ENCODE measurements at places on chromosomes 13 and 19.

GRCh38 chr13:113638806-113639205 is 19.2 kb downstream of the ATP4B start:
- DNase-seq = no peak

DNA sequence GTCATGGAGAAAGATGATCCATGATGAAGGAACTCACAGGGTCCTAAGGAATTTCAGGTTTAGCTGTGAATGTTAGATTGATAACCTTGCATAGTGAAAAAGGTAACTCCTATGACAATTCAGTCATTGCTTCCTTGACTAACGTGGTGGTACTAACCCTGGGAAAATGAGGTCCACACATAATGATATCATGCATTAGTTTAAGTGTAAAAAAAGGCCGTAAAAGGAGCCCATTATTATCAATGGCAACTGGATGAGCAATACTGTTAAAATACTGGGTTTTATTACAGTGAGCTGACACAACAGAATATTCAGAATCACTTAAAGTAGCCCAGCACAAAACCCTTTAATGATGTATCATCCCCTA is 515.4 kb downstream of the DCT start:
- DNase-seq = no peak

- peak; percentile 38 for DNase-seq
Measured at GRCh38 chr19:47005873-47006272, 13.8 kb upstream of the NPAS1 start.

DNA sequence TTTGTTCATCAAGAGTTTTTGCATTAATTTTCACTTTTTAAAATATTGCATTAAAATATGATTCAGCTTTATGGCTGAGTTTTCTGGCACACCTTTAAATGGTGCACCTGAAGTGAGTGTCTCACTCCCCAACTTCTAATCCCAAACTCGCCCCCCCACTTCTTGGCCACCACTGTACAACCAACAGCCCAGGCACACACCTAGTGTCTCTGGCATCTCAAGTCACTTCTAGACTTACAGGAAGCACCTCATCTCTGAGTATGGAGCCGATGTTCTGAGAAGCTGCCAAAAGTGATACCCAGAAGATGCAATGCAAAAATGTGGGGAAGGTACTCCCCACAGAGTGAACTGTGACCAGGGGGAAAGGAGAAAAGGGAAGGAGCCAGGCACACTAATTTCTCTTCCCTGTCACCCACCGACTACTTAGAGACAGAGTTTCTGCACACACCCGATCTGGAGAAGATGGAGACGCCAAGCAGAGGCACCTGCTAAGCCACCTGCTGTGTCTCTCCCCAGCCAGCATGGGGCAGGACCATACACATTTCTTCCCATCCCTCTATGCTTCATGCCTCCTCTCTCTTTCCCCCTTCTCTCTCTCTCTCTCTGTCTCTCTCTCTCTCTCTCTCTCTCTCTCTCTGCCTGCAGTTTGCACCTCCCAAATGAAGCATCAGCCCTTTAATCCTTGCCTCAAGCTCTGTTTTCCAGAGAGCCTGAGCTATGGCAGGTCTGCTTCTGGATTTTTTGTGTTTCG is 155.3 kb upstream of the ZNF507 start:
- no peak for DNase-seq

DNA sequence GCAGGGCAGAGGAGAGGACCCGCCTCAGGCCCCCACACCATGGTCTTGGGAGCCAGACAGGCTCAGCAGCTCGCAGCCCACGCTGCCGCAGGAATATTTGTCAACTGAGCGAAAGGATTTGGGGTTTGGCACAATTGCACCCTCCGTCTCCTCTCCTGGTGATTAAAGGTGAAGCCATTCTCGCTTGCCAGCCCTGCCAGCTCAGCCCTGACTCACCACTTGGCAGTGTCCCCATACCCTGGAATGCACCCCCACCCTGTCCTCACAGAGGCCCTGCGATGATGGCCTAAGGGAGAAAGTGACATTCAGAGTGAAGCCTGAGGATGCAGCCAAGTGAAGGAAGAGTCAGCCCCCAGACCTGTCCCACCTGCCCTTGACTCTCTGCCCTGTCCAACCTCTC is 18.8 kb downstream of the CYTH2 start:
- DNase-seq = no peak

DNA sequence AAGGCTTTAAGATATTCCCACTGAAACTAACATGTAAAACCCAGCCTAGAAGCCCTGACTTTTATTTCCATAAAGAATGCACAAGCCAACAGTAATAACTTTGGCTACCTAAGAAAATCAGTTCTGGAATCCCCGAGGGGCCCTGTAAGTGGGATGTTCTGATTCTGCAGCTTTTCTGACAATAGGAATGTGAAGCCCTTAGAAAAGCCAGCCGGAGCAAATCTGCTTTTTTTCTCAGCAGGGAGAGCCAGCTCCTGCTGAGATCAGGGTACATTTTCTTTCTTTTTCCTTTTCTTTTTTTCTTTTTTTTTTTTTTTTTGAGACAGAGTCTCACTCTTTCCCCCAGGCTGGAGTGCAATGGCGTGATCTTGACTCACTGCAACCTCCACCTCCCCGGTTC is 8.0 kb upstream of the GARRE1 start:
- DNase-seq = no peak

DNA sequence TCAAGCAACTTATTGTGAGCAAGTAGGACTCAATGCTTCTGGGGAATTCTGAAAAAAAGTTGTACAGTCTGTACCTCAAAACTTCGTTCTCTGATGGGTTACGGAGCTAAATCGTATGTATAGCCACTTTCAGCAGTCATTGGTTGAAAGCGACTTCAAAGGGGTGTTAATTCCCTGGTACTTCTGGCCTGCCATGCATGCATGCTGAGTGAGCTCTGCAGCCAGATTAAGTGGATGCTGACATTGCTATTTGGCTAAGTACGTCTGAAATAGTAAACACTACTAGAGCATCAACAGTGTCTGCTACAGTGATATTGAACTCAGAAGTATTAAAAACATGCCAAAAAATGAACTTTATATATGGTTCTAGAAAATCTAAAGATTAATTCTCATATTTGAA is 1183.1 kb upstream of the PCDH20 start:
- DNase-seq = no peak

GRCh38 chr13:113974304-113975281 is 717 bp upstream of the C13orf46 start:
- no peak for DNase-seq

- no peak for DNase-seq
Measured at GRCh38 chr13:79625517-79625916, 144.6 kb downstream of the NDFIP2 start.

DNA sequence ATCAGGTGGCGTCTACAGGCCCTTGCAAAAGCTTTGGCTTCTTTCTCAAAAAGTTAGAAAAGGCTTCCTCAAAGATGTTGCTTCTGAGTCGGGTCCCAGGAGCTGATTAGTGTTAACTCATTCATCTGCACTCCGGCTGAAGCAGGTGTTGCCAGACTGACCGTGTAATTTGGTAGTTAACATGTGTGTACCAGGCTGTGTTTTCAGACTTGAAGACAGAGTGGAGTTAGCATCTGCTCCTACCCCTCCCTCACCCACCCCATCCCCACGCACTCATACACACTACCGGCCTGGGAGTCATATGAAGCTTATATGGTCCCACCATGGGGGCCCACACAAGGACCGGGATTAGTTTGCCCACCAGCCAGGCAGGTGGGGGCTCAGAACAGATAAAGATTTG is 111.5 kb downstream of the DNAJC15 start:
- no peak for DNase-seq

DNA sequence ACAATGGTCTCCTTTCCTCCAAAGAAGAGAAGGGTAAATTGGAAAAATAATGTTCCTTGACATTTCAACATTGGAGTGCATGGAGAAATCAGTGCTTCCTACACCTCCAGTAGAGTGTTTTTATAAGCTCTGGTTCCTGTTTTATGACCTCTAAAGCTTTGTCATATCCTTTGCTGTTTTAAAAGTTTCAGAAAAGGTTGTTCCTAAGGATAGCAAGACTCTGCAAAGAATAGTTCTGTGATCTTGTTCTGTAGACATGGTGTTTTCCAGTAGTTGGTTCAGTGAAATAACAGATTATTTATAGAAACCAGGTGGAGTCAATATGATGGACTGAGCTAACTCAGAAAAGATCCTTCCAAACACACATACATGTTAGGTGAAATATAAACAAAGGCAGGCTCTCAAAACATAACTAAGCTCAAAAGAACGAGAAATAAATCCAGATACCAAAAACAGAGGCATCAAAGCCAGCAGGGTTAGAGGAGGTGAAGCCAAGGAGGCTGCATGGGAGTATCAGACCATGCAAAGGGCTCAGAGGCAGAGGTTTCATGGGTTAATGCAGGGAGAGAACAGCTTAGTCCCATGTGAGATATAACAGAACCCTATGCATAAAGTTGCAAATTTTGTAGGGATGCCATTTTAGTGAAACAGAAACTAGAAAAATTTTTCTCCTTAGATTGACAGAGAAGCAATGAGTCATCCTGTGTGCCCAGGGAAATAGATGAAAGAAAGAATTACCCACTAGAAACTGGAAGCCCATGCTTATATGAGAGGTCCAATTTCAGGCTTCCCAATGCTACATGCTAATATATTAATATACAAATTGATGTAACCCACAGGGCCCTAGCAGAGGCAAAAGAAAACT is 44.3 kb downstream of the SHISA2 start:
- no peak for DNase-seq

DNA sequence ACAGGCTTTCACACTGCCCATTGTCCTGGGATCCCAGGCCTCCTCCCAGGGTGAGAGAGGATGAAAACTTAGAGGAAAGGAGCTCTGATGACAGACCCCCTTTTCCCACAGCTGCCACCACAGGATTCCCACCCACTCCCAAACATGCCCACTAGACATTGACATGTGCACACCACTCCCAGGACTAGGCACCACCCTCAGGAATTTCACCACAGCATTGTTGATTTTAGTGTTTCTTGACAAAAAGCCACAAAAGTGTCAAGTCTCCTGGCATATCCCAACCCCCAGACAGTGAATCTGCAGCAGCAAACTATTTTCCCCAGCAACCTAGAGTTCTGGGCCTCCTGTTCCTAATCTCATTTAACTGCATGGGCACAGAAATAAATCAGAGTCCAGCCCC is 10.1 kb downstream of the ZNF714 start:
- no peak for DNase-seq

- DNase-seq = no peak
Measured at GRCh38 chr13:37905736-37906135, 36.2 kb upstream of the TRPC4 start.

DNA sequence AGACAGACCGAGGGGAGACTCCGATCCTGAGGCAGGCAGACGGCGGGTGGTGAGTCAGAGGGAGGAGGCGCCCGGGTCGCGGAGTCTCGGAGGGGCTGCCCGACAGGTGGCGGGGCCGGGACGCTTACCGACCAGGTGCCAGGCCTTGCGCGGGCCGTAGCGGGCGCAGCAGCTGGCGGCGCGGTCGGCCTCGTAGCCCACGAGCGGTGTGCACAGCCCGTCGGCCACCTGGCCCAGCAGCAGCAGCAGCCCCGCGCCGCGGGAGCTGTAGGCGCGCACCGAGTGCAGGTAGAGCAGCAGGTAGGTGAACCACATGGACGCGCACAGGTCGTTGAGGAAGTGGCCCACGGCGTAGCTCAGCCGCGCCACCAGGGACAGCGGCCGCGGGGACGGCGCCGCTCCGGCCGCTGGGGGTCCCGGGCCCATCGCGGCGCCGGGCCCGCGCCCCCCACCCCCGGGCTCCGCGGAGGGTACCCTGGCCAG is 367 bp downstream of the MFSD12 start:
- DNase-seq = peak; percentile 72

- DNase-seq = no peak
Measured at GRCh38 chr19:11164296-11164695, 8.7 kb upstream of the SPC24 start.

- no peak for DNase-seq
Measured at GRCh38 chr13:83620530-83621220, 261.6 kb downstream of the SLITRK1 start.

GRCh38 chr19:4620675-4621074 is 18.6 kb upstream of the TNFAIP8L1 start:
- DNase-seq = no peak

- no peak for DNase-seq
Measured at GRCh38 chr19:51427201-51427600, 9.8 kb upstream of the SIGLEC10 start.

DNA sequence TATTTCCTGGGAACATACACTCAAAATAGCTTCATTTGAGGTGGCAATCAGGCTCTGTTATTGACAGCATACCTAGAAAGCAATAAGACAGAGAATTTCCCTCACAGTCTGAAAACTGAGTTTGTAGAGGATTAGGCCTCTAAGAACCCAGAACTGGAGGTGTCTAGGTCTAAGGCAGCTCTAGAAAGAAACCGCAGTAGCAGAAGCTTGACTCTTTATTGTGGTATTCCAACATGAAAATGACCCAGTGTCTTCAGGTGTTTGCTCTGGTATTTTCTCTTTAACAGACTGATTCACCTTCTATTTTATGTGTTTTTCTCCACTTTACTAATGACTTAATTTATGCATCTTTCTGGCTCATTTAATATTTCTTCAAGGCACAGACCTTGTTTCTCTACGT is 8.5 kb downstream of the COG6 start:
- DNase-seq = no peak

- DNase-seq = no peak
Measured at GRCh38 chr19:8108560-8109445, 40.6 kb downstream of the FBN3 start.

GRCh38 chr19:49851456-49852259 is 699 bp downstream of the PTOV1 start:
- DNase-seq = no peak

- DNase-seq = peak; percentile 24
Measured at GRCh38 chr13:49669735-49670309, 21.5 kb downstream of the EBPL start.

DNA sequence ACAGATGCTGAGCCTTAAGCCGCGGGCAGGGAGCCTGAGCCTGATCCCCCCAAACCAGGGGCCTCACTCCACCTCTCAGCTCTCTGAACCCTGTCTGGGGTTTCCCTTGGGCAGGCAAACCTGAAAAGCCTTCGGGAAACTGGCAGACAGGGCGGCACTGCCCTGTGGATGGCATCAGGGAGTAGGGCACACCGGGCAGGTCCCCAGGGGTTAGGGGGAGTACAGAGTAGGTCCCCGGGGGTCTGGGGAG is 9.7 kb downstream of the MKNK2 start:
- no peak for DNase-seq

- DNase-seq = no peak
Measured at GRCh38 chr13:82506805-82507414, 1375.4 kb downstream of the SLITRK1 start.

GRCh38 chr19:12884627-12884925 is 2.4 kb downstream of the KLF1 start:
- DNase-seq = no peak

DNA sequence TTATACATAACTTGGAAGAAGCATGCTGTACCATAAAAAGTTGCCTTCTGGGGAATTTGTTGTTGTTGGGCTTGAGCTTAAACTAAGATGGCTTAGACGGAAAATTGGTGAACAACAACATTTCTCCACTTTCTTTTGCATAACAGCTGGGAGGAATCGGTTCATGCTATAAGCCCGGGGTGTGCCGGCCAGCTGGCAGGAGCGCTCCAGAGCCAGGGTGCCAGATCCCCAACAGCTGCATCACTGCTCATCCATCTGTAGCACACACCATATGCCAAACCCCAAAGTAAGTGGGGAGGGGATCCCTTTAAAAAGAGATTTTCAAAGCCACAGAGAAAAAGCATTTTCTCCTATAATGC is 419.5 kb upstream of the ARGLU1 start:
- DNase-seq = no peak

Measured in activated CD4-positive, alpha-beta T cell treated with anti-CD3 and anti-CD28 coated beads for 48 hours (primary cell).